ENCODE measurements at places on chromosomes 2 and 18. TPM values are rescaled to one million over a fixed set of nuclear protein-coding genes. Genes with fewer than 3 reads are reported as not detected.

TSPYL6 gene
- 0.20 TPM for total RNA-seq

SLC38A11 gene
- not detected for total RNA-seq

CD8B gene
- 0.28 TPM for total RNA-seq

LYPD6 gene
- total RNA-seq, result 0.80 TPM

UPP2 gene
- not detected for total RNA-seq

BOLL gene
- total RNA-seq, result not detected
